ENCODE measurements at places on chromosomes 4 and X.

DNA sequence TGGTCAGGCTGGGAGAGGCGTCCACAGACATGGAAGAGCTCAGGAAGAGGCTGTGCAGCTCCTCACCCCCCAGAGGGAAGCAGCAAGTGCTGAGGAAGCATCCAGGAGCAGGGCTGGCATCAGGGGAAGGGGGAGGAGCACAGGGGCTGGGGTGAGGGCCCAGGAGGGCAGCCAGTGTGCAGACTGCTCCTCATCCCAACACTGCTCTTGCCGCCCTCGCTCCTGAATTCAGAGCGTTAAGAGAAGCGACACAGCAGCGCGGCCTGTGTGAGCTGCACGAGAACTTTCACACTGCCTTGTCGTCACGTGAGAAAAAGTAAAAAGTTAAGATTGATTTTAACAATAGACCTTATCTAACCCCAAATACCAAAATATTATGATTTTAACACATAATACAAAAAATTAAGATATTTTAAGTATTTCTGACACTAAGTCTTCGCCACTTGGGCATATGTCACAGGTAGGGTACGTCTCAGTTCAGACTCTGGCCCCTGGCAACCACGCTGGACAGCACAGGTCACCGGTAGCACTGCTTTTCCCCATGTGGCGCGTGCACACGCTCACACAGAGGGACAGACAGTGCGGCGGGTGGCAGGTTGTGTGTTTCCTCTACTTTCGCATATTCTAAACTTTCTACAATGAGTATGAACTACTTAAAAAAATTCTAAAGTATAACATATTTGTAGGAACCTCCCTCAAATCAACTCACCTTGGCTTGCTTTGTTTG is 19.7 kb downstream of the NOP14 start:
- no peak for DNase-seq

DNA sequence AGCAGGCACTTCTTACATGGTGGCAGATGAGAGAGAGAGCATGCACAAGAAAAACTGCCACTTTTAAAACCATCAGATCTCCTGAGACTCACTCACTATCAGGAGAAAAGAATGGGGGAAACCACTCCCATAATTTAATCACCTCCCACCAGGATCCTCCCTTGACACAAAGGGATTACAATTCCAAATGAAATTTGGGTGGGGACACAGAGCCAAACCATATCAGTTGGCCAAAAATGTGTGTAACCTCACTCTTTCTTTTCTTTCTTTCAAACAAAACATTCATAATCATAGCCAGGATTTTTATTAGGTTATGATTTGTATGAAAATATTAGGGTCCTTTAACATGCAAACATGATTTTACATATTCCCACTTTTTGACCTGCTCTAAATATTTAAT is 222.1 kb downstream of the PCDH18 start:
- no peak for DNase-seq

DNA sequence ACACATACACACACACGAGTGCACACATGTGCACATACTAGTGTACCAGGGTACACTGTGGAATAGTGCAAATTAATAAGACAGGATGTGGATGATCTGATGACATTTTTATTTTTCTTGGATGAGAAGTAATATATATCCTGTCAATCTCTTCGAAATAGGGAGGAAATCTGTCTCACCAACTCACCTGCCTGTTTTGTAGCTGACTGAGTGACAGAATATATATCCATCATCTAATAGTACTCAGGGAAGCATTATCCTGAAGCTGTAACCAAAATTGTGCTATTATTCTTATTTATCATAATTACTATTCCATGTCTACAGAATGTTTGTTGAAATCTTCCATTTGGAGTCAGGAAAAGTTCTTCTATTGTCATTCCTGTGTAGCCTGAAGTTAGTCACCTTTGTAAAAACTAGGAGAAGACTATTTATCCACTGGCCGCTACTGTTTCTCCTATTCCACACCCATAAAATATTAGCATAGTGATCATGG is 888.0 kb downstream of the TRAM1L1 start:
- DNase-seq = no peak

DNA sequence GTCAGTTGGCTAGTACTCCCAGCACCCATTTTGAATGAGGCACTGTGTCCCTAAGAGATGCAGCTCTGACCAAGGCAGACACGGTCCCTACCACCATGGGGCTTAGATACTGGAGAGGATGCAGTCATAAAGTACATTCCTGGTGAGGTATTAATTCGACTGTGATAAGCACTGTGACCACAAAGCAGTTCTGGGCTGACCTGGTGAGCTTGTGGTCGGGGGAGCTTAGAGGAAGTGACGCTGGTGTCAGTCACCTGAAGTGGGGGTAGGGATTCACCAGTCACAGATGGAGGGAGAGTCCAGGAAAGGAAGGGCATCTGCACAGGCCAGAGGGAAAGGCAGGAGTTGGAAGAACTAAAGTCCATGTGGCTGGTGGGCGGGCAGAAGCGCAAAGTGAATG is 15.8 kb upstream of the CLTRN start:
- DNase-seq = no peak

DNA sequence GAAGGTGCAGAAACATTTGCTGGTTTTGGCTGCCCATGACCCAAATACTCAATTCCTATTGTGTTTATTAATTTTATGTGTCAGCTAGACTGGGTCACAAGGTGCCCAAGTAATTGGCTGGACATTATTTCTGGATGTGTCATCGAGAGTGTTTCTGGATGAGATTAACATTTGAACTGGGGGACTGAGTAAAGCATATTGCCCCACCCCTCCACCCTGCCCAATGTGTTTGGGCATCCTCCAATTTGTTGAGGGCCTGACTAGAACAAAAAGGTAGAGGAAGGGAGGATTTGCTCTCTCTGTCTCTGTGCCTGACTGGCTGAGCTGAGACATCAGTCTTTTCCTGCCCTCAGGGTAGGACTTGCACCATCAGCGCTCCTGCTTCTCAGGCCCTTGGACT is 29.7 kb upstream of the LCORL start:
- DNase-seq = no peak

- no peak for DNase-seq
Measured at GRCh38 chr4:20638825-20639224, 61.4 kb upstream of the PACRGL start.

GRCh38 chr4:55321707-55322264 is 24.3 kb upstream of the SRD5A3 start:
- DNase-seq = peak; percentile 63

- DNase-seq = no peak
Measured at GRCh38 chr4:14871676-14872430, 130.4 kb upstream of the CPEB2 start.

DNA sequence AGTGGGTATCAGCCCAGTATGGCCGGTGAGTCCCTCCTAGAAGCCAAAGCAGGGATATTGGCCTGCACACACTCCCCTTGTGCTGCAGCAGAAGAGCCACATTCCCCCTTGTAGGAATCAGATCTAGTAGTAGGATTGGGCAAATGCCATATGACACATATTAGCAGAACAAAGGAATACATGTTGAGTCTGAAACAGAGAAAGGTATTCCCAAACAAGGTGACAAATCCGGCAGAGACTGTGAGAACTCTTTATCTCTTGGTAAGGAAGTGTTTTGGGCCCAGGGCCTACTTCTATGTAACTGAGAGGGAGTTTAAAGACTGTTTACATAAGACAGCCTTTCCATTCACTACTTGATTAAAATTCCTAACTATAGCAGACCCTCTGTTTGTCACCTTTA is 1382.0 kb downstream of the FAM133A start:
- no peak for DNase-seq

GRCh38 chr4:184279496-184280061 is 61.9 kb upstream of the ENPP6 start:
- DNase-seq = no peak

- no peak for DNase-seq
Measured at GRCh38 chrX:87808576-87809243, 291.1 kb downstream of the KLHL4 start.

- no peak for DNase-seq
Measured at GRCh38 chr4:183550345-183551093, 45.7 kb downstream of the ING2 start.
